ENCODE measurements at places on chromosomes 13 and 19.

DNA sequence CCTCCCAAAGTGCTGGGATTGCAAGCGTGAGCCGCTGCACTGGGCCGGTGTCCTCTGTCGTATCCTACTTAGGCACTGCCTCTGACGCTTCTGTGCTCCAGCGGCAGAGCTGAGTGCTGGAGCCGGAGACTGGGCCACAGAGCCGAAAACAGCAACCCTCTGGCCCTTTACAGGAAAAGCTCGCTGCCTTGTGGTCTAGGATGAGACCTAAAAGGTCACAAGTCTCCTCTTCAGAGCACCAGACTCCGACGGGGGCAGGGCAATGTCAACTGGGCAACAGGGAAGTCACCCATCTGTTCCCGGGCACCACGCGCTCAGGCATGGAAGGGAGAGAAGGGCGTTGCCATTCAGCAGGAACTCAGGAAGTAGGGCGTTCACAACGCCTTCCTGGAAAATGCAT lies 91.7 kb downstream of the GADD45B start:
- no peak for DNase-seq

GRCh38 chr13:73036566-73036965 lies 22.2 kb upstream of the KLF5 start:
- DNase-seq = no peak

GRCh38 chr13:53920916-53921315 lies 892.3 kb downstream of the OLFM4 start:
- no peak for DNase-seq

GRCh38 chr13:68124437-68125086 lies 894.4 kb upstream of the PCDH9 start:
- DNase-seq = no peak

DNA sequence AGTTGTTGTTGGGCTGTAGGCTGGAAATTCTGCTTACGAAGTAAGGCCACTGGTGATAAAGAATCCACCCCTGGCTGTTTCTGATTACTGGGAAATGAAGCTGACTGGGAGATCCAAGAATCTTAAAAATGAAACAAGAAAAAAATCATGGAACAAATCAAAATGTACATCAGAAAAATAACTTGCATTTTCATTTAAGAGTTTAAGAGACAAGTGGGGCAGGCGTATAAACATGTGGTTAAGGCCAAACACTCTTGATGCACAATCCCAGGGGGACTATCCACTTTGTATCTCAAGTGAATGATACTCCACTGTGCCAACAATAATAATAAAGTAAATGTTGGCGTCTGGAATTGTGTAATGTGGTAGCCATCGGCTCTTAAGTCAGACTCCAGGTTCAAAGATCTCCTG lies 24.6 kb downstream of the ZMYM5 start:
- no peak for DNase-seq

- no peak for DNase-seq
Observed at GRCh38 chr13:87810391-87810801, 139.2 kb downstream of the SLITRK5 start.

DNA sequence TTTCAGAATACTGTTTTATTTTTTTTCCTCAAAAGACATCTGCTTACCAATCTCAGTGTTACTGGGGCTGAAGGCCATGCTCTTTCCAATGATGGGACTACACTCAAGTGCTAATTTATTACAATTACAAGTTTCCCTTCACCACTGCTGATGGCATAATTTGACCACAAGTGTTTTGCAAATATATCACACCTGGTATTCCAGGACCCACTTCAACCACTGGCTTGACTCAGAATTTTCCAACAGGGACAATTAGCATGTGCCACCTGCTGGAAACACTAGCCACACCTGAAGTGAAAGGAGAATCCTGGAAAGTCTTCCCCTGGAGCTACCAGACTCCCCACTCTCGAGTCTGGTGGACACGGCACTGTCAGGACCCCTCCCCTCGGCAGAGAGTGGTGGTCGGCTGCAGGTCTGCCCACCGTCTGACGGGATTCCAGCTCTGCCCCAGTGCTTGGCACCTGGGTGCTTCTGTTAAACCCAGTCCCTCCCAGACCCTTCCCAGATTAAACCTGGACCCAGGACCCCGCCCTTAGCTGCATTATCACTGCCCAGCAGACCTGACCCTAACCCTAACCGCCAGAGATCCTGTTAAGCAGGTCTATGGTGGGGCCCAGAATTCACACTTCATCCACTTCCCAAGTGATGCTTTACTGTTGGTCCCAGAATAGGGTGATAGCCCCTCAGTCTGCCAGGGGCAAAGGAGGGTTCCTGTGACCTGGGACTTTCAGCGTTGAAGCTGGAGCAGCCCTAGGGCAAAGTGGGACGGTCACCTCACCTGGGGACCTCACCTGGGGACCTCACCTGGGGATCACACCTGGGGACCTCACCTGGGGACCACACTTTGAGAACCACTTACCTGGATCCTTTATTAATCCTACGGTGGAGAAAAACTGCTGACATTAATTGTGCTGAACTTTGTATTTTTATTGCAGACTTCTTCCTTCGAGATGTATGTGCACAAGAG lies 17.6 kb upstream of the RASA3 start:
- DNase-seq = peak; percentile 83

- no peak for DNase-seq
Observed at GRCh38 chr19:5792224-5792623, 1.3 kb upstream of the DUS3L start.

- no peak for DNase-seq
Observed at GRCh38 chr13:89832827-89833226, 1514.7 kb upstream of the MIR17HG start.

- no peak for DNase-seq
Observed at GRCh38 chr19:27744926-27745768, 1467.8 kb downstream of the UQCRFS1 start.

GRCh38 chr19:17549085-17549740 lies 6.2 kb upstream of the COLGALT1 start:
- DNase-seq = no peak

- no peak for DNase-seq
Observed at GRCh38 chr19:17718550-17718946, 732 bp upstream of the MAP1S start.

- DNase-seq = no peak
Observed at GRCh38 chr19:32570081-32570785, 10.8 kb upstream of the PDCD5 start.

GRCh38 chr19:38155453-38155852 lies 68.6 kb downstream of the DPF1 start:
- no peak for DNase-seq

DNA sequence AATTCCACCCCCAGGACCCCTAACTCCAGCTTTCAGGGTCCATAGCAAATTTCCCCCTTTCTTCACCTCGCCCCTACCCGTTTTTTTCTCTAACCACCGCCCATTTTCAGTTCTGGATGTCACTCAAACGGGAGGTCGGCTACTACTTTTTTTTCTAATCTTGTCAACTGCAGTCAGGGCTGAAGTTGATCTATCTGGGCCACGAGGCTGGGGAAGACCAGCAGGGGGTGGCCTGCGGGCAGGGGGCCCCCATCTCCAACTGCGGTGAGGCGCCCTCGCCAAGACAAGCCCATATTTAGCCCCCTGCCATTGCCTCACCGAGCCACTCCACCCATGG lies 748 bp downstream of the LHFPL6 start:
- DNase-seq = no peak

- DNase-seq = no peak
Observed at GRCh38 chr13:100396776-100397175, 191.8 kb downstream of the GGACT start.

- no peak for DNase-seq
Observed at GRCh38 chr13:50693727-50694126, 149.8 kb downstream of the DLEU7 start.

DNA sequence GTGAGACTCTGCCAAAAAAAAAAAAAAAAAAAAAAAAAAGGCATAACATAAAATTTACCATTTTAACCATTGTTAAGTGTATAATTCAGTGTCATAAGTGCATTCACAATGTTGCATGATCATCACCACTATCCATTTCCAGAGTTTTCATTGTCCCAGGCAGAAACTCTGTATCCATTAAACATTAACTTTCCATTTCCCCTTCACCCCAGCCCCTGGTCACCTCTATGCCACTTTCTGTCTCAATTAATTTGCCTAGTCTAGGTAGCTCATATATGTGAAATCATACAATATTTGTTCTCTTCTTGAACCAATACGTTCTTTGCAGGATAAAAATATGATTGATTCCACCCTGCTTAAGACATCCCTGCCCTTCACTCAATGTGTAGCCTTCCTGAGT lies 31.0 kb upstream of the VWA8 start:
- no peak for DNase-seq

- peak; percentile 32 for DNase-seq
Observed at GRCh38 chr19:12788682-12789097, 2.6 kb upstream of the JUNB start.

DNA sequence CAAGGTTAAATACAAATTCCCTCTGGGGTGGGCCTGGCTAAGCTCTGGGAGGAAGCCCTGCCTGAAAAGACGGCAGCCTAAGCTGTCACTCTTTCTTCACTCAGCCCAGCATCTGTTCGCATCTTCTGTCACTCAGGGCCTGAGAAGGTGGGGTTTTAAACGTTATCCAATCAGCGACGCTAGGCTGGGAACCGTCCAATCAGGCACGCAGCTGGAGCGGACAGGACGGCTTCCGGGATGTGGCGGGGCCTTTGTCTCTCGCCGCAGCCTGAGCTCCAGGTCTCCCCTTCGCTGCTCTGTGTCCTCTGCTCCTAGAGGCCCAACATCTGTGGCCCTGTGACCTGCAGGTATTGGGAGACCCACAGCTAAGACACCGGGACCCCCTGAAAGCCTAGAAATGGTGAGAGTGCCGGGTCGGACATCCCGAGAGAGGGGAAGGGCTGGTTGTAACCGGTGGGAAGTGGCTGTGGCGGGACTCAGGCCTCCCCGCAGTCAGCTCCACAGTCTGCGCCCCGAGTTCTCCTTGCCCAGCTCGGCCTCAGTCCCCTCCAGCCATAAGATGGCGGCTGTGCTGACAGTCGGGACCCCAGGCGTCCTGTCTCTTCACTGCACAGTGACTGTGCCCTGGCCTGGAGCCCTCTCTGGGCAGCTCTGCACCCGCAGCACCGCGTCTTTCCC lies at the start of gene ZNF431:
Gene ZNF431, plus strand, starts transcription at position 254 of the 678 bp plus-strand sequence. Its CDS starts 144 bp downstream, at position 398.
- peak; percentile 95 for DNase-seq

- no peak for DNase-seq
Observed at GRCh38 chr13:53264751-53265385, 236.3 kb downstream of the OLFM4 start.

- no peak for DNase-seq
Observed at GRCh38 chr19:2359992-2360685, at the start of gene TMPRSS9. Gene TMPRSS9 (plus strand): TSS chr19:2360265. CDS start chr19:2389786, 29,521 bp downstream.

DNA sequence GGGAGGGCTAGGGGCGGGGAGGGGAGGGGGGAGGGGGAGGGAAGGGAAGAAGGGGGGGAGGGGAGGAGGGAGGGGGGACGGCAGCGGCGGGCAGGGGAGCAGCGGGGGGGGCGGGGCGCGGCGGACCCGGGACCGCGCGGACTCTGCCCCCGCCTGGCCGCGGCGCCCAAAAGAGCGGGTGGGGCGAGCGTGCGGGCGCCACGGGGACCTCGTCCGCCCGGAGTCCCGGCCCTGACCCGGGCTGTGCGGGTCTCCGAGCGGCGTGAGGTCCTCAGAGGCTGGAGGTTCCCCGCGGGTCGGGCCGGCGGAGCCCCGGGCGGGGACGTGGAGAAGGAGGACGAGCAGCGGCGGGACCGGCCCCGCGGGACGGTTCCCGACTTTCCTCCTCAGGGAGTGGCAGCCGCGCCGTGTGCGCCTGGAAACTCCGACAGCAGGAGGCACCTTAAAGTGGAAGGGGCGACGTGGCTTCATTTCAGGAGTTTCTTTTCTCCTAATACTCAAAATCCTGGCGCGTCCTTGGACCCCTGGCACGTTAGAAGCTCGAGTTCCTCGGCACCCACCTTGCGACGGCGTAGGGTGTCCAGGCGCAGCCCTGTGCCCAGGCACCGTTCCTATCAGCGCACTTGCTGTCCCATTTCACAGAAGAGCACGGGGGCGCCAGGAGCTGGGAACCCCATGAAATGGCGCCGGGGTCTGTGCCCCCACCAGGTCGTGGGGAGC lies 518 bp upstream of the PLPP2 start:
- no peak for DNase-seq

- DNase-seq = no peak
Observed at GRCh38 chr13:33340631-33341030, 55.1 kb upstream of the STARD13 start.

DNA sequence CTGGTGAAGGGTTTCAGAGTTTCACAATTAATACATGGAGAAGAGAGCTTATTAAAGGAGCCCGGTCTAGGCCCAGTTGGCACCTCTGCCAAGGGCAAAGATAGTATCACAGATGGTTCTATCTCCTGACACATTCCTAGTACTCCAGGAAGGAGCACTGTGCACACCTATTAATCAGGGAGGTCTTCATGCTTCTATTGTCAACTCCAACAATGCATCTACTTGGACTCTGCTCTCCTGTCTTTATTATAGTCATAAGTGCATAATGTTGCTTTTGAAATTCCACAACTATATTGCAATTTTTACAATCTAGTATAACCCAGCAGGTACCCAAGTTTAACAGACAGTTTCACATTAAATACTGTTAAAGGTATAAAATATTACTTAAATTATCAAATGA lies 174.5 kb upstream of the TSC22D1 start:
- no peak for DNase-seq

GRCh38 chr13:40682449-40683240 lies 16.2 kb upstream of the FOXO1 start:
- peak; percentile 13 for DNase-seq

DNA sequence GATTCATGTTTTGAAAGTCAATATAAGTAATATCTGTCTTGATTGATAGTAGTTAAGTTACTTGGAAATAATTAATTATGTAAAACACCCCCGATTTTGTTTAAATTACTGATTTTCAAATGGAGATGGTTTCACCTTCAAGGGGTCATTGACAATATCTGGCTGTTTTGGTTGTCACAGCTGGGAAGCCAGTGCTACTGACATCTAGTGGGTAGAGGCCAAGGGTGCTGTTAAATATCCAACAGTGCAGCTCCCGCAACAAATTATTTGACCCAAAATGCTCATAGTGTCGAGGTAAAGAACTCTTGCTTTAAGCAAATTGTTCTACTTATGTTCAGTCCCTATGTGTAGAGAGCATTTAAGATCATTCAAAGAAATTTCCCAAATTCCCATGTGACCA lies 50.6 kb upstream of the PCDH20 start:
- no peak for DNase-seq

DNA sequence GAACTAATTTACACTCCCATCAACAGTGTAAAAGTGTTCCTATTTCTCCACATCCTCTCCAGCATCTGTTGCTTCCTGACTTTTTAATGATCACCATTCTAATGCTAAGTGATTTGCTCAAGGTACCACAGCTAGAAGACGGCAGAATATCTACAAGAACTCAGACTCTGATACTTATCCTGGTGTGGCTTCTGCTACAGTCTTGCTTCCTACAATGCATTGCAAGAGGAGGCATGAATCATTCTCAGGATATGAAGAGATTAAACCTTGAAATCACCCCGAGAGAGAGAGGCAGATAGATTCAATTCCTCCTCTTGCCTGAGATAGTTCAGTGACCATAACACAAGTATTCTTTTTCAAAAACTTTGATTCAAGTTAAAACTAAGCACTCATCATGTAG lies 306.4 kb downstream of the TBC1D4 start:
- DNase-seq = no peak

GRCh38 chr19:51263808-51264207 lies 12.9 kb downstream of the SIGLECL1 start:
- DNase-seq = no peak

GRCh38 chr19:28288572-28289264 lies 924.2 kb downstream of the UQCRFS1 start:
- DNase-seq = no peak

- DNase-seq = no peak
Observed at GRCh38 chr19:43784241-43784980, 3.6 kb upstream of the KCNN4 start.

All from NCI-H2029 (cell line).